Foreskin fibroblast (primary cell): ENCODE measurements at places on chromosomes 13 and 19.

GRCh38 chr13:100297413-100297812, 208.5 kb downstream of the PCCA start:
- no peak for DNase-seq

- DNase-seq: no peak
Observed at GRCh38 chr13:34020388-34020787, 202.4 kb downstream of the RFC3 start.

DNA sequence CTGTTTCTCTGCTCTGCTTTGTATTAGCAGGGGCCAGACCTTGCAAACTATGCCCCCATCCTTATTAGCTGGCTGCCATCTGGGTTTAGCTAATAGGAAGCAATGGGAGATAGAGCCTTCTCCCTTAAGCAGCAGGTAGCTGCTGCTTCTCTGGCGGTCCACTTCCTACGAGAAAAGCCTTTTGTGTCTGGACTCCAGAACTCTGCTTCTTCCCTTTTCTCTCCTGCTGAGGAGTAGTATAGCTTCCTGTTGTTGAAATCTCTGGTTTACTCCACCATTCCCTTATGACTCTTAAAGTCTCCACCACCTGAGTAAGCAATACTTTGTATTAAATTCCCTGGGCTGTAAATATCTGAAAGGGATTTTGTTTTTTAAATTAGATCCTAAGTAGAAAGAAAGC, 147.1 kb downstream of the DNAJC15 start:
- no peak for DNase-seq

- no peak for DNase-seq
Observed at GRCh38 chr19:51980116-51980736, 6.4 kb downstream of the ZNF350 start.

GRCh38 chr19:4368128-4368820, 24.9 kb downstream of the MPND start:
- DNase-seq: no peak

GRCh38 chr13:113596321-113597200, 12.0 kb downstream of the TFDP1 start:
- DNase-seq: no peak

DNA sequence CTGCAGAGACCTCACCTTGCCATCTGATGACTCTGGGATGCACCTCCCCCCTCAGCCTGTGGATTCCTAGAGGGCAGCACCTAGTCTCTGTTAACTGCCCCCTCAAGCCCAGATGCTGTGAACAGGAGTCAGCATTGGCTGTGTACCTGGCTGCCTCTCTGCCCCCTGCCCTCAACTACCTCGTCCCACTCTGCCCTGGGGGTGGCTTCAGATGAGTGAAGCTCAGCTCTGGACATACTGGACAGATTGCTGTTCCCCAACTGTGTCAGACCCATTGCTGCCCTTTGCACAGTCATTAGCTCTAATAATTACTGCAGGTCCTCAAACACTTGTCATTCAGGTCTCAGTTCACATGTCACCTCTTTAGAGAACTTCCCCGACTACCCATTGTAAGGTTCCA, 182.1 kb upstream of the TSHZ3 start:
- DNase-seq: no peak

GRCh38 chr13:66430269-66430668, 799.9 kb downstream of the PCDH9 start:
- DNase-seq: peak; percentile 29

DNA sequence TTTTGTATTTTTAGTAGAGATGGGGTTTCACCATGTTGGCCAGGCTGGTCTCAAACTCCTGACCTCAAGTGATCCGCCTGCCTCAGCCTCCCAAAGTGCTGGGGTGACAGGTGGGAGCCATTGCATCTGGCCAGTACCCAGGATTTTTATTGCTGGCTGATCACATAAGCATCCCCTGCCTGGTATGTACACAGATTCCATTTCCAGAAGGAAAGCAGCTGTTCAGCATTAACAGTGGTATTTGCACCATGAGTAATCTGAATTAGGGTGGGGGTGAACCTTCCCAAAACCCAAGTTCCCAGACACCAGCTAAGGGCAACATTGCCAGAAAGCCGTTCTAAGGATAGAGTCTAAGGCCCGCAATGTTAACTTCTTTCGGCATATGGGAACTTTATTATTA, 7.3 kb downstream of the ZNF555 start:
- peak; percentile 28 for DNase-seq

DNA sequence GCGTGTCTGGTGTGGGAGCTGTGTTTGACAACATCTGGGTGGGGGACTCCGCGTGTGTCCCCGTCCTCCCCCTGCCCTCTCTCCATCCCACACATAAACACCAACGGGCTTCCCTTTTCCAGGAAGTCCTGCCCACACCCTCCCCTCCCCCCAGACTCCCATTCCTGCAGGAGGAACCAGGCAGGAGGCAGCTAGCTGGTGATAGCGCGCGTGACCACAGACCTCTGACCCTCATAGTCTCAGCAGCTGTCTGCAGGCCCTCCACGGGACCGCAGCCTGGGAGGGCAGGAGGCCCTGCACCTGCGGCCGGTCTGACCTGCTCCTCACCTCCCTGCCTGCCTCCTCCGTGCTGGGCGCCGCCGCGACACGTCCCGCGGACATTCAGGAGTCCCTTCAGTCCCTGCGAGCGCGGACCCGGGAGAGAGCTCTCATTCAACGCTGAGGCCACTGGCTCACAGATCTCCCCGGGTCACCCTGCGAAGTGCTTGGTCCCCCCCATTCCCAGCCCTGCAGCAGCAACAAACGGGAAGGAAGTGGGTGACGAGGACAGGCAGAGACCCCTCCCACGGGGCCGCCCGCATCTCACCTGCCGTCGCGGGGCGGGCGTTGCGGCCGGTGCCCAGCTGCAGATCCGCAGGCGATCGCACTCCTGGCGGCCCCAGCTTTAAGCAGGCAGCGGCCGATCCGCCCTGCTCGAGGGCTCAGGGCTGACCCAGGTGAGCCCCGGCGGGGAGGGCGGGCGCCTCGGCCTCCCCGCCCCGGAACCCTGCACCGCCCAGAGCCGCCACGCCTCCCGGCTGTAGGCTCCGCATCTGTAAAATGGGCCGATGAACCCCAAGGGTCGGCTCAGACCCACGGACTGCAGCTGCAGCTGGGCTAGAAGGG, 1.1 kb upstream of the ACP5 start:
- peak; percentile 53 for DNase-seq

DNA sequence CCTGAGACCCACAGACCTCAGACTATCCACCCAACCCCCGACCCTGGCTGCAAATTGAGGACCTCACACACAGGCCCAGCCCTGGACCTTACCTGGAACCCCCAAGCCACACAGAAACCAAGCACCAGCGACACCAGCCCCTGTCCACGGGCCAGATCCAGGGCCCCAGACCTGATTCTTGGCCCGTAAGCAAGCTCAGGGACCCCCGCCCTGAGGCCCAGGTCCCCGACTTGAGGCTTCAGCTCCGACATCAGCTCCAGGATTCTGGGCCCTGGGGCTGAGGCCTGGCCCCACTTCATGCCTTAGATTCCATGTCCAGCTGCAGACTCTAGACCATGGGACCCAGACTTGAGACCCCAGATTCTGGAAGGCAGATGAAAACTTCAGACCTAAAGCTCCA, 6.3 kb downstream of the TTYH1 start:
- DNase-seq: no peak

DNA sequence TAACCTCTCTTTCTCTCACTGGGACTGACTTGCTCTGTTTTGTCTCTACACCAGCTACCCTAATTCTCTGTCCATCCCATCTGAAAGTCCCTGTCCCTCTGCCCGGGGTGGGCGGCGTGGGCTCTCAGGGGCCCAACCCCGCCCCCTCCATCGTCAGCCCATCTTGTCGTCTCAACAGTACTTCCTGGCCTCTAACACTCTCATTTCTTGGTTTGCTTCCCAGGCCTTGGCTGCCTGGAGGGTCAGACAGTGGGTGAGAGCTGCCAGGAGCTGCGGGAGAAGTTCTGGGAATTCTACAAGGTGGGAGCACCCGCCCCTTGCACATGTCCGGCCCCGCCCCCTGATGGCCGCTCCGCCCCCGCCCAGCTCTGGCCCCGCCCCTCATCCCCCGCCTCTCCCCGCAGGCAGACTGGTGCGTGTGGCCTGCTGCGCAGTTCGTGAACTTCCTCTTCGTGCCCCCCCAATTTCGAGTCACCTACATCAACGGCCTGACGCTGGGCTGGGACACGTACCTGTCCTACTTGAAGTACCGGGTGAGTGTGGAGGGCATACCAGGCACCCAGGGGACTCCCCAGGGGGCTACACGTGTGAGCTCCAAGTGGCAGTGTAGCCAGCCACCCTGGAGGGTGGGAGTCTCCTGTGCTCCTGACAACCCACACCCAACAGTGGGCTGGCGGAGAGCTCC, 1.7 kb downstream of the MPV17L2 start:
- DNase-seq: no peak

DNA sequence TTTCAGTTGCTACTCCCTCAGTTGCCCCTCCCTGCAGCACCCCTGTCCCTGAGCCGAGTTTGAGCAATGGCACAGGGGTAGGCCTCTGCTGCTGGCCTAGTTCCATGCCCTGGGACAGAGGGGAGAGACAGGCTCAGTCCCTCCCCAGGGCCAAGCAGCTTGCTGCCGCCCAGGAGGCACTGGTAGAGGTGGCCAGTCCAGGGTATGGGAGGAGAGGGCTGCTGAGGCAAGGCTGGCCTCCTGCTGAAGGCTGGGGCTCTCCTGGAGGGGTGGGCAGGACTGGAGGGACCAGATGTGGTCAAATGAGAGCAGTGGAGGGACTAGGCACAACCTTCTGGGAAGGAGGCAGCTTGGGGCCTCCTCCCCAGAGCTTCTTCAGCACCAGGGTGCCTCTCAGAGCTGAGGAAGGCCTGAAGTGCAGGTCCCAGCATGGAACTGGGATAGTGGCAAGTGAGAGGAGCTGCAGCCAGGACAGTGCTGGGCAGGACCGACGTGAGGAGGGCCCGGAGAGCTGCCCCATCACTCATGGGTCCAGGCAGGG, 29.8 kb upstream of the VSTM2B start:
- DNase-seq: no peak

- peak; percentile 23 for DNase-seq
Observed at GRCh38 chr13:27379694-27380641, 44.5 kb upstream of the GTF3A start.

DNA sequence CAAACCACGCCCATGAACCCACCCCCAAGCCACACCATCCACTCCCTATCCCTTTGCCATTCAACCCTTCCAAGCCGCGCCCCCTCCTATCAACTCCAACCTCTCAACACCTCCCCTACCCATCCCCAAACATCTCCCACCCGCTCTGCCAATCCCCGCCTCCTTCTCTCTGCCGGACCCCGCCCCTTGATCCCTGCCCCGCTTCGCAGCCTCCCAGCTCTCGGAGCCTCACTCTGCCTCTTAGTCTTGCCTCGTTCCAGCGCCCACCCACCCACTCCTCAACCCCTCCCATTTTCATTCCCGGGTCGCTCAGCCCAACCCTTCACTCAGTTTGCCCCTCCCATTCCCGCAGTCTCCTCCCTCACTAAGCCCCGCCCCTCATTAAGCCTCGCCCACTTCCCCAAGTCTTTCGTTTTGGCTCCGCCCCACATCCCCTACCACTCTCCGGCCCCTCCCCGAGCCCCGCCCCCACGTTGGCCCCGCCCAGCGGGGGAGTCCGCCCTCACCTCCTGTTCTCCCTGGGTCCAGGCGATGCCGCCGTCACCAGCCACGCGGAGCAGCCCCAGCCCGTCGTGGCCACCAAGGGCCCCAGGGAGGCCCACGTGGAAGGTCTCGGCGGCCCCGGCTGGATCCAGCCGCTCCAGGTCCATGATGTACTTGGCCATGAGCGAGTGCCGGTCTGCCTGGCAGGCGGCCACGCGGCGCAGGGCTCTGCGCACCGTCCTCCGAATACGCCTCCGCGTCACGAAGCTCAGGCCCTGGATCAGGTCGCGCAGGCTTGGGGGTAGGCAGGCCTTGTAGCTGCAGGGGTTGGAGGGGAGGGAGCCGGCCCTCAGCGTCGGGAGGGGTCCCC, 5.7 kb downstream of the JAK3 start:
- peak; percentile 76 for DNase-seq
